Gastroesophageal sphincter (tissue), 4 donors: ENCODE measurements at places on chromosomes 4 and X.

DNA sequence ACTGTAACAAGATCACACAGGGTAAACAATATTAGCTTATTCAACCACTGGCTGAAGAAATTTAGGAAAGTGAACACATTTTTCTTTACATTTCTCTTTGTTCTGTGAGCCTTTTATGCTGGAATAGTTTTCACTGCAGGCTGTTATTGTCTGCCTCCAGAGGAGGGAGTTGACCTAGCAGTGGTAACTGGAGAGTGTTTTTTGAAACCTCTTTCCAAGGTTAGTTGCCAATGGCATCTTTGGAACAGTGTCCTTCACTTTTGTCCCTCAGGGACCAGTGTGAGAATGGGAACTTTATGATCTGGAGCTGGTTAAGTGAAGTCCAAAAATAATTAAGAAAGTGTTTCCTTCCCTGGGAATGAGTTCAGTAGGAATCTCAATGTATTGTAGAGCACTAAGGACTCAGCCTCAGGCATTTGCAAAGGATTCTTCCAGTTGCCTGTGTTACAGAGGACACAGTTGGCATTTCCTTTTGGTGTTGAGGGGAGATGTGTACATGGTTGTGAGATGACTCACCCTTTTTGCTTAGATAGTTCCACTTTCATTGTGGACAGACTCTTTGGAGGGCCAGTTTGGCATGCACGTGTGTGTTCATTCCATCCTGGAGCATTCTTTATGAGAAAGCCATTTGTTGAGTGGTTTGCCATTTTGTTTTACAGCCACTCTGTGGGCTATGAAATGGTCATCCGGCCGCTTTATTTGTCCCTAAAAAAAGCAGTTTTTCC lies 61.3 kb downstream of the AR start:
- ATAC-seq: peak; percentile 31

GRCh38 chr4:95371476-95372224 lies 177.1 kb downstream of the UNC5C start:
- ATAC-seq: no peak

DNA sequence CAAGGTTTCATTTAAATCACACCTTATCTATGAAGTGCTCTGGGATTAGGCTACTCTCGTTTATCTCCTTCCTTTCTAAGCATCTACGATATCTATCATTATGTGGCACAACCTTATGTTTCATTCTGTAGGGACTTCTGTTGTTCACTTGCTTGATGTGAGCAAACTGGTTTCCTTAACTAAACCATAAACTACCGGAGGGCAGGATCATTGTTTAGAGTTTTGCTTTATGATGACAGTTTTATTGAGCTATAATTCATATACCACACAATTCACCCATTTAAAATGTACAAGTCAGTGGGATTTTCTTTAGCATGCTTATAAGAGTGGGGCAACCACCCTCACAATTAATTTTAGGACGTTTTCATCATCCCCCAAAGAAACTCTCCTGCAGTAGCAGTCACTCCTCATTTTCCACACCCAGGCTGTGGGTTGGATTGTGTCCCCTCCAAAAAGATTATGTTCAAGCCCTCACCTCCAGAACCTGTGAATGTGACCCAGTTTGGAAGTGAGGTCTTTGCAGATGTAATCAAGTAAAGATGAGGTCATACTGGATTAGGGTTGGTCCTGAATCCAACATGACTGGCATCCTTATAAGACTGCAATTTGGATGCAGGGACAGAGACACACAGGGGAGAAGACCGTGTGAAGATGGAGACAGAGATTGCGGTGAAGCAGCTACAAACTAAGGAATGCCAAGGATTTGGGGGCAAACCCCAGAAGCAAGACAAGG lies 42.1 kb upstream of the SH3RF1 start:
- no peak for ATAC-seq

DNA sequence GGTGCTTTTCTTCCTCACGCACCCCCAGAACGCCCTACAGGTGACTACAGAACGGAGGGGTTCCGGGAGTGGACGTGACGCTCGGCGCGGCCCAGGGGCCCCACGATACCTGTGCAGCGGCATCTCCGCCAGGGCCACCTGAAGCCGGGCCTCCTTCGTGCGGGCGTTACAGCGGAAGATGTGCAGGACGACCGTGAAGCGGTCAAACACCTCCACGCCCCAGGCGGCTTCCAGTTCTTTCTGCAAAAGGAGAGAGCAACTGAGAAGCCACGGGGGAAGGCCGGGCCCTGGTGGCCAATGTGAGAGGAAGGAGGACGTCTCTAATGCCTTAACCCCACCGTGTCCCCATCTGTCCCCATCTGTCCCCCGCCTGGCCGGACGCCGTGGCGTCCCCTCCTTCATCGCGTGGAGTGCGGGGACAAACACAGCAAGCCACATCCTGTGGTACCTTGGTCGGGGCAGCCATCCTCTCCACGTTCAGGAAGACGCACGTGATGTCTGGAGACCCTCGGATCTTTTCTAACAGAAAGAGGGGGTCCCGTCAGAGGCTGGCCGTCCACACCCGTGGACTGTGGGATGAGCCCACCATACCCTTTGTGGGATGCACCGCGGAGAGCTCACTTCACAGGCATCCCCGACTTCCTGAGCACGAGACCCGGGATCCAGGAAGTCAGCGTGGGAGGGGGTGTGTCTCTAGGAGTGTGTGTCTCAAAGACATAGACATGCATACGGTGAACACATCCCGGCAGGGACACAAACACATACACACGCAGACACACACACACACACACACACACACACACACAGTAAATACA lies 3.6 kb downstream of the GTPBP6 start:
- no peak for ATAC-seq

GRCh38 chr4:147805946-147806345 lies 74.1 kb downstream of the ARHGAP10 start:
- no peak for ATAC-seq

- no peak for ATAC-seq
These were observed 124.8 kb upstream of the CITED1 start for GRCh38 chrX:72430405-72430968.

- no peak for ATAC-seq
These were observed 119.3 kb downstream of the ADAMTS3 start for GRCh38 chr4:72449705-72450104.

GRCh38 chr4:97530676-97531075 lies 612.6 kb downstream of the STPG2 start:
- no peak for ATAC-seq

GRCh38 chr4:2297606-2298531 lies 36.0 kb upstream of the MXD4 start:
- no peak for ATAC-seq

DNA sequence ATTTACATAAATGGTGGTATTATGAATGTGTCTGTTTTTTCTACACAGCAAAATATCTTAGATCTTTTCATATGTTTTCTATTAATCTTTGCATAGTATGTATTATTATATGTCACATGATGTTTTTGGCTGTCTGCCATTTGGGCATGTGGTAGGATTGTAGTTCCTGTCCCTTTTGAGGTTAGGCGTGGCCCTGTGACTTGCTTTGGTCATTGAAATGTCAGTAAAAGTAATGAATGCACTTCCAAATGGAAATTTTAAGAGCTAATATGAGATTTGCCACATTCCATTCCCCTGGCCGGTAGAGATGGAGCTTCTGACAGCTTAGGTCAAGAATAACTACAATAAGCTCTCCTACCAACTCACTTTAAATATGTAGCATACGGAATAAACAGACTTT lies 45.1 kb downstream of the JADE3 start:
- no peak for ATAC-seq

- ATAC-seq: no peak
These were observed 72.9 kb upstream of the PRDM5 start for GRCh38 chr4:120995266-120996010.

- no peak for ATAC-seq
These were observed 113.0 kb downstream of the DTHD1 start for GRCh38 chr4:36394352-36394903.

- ATAC-seq: no peak
These were observed 78.5 kb downstream of the PRDM5 start for GRCh38 chr4:120843849-120844527.

- no peak for ATAC-seq
These were observed 141.8 kb upstream of the EDNRA start for GRCh38 chr4:147339100-147339499.

GRCh38 chr4:186307497-186307896 lies 41.5 kb downstream of the F11 start:
- no peak for ATAC-seq

- no peak for ATAC-seq
These were observed 200.7 kb downstream of the SOWAHB start for GRCh38 chr4:76697129-76697803.
